ENCODE measurements at places on chromosomes 2 and 18.

- DNase-seq = no peak
Measured at GRCh38 chr2:223797811-223798721, 39.3 kb downstream of the AP1S3 start.

DNA sequence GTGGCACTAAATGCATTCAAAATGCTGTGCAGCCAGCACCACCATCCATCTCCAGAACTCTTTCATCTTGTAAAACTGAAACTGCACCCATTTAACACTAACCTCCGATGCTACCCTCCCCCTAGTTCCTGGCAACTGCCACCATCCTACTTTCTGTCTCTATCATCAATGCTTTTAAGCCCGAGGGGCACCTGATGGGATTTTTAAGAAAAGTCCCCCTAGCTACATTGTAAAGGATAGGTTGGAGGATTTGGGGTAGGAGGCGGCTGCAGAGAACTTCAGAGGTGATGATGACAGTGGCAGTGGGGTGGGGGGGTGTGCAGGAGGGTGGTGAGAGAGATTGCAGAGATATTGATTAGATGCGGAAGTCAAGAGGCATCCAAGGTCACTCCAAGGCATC is 10.8 kb upstream of the YWHAQ start:
- peak; percentile 86 for DNase-seq

DNA sequence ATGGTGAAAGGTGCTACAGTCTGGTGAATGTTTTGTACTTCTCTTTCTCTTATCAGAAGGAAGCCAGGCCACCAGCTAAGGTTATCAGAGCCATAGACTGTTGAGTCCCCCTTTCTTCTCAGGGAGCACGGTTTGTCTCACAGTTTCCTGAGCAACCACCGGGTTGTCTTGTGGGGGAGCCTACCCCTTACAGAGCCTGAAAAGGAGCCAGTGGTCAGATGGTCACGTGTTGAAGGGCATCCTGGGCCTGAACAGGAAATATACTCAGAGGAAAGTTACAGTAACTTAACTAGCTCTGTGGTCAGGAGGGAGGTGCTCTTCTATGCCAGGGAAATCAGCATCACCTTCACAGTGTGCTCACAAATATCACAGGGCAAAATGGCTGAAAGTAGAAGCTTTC is 11.6 kb downstream of the CD28 start:
- peak; percentile 92 for DNase-seq

DNA sequence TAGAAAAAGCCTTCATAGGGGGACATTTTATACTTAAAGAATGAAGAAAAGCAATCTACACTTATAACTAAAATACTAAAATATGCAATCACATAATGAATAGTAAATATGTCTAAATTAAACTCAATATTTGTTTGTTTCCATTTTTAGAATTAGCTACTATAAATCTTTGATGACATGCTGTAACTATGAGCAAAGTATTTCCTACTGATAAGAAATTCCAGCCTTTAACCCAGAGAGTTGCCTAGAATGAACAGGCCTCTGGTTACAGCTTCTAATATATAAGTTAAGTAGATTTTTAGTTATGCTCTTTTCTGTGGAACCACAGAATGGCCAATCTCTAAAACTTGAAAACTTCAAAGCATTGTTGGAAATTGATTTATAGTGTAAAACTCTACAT is 1465.6 kb upstream of the ZEB2 start:
- no peak for DNase-seq

GRCh38 chr2:225233234-225233633 is 166.3 kb upstream of the NYAP2 start:
- DNase-seq = no peak

DNA sequence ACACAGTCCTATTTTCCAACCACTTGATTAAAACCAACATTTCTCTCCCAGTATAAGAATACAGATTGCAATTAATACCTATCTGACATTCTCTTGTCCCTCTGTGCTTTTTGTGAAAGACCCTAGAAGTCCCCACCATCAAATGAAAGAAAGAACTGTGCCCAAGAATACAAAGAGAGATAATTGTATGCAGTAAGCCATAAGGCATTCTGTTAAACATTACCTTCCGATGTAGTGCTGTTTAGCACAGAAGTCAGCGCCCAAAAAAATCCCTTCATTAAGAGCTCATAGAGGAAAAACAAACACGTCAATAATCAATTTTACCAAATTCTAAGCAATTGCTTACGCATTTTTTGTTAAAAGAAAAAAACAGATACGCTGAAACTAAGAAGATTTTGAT is 41.1 kb downstream of the ZNF516 start:
- no peak for DNase-seq

DNA sequence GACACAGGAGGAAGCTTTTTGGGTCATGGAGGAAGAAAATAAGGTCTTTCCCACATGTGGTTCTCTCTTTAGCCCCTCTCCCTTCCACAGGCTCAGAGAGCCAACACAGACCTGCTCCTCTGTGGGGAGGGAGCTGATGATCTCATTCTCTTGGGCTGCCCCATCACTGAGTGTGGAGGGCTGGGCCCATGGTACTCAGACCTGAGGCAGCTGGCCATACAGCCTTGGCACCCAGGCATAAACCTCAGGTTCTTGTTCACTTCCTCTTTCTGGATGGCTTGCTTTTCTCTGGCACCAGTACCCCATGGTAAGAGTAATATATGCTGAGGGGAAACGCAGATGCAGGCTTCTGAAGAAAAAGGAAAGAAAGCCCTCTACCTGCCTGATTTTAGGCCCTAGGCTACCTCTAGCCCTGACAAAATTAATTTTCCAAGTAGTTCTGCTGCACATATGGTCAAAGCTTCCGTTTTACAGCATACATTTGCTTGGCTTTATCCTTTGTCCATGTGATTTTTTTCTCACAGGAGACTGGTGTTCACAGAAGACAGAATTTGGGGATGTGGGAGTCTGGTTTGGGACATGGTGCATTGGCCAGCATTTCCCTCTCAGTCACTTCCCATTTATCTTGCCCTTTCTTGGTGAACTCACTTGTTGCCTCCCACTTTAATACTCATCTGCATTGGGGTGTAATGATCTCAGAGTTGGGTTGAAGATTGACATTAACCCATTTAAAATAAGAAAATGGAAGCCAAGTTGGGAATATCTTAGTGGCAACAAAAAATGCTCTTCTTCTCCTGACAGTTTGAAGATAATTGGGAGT is 11.1 kb downstream of the DHRS9 start:
- DNase-seq = no peak

DNA sequence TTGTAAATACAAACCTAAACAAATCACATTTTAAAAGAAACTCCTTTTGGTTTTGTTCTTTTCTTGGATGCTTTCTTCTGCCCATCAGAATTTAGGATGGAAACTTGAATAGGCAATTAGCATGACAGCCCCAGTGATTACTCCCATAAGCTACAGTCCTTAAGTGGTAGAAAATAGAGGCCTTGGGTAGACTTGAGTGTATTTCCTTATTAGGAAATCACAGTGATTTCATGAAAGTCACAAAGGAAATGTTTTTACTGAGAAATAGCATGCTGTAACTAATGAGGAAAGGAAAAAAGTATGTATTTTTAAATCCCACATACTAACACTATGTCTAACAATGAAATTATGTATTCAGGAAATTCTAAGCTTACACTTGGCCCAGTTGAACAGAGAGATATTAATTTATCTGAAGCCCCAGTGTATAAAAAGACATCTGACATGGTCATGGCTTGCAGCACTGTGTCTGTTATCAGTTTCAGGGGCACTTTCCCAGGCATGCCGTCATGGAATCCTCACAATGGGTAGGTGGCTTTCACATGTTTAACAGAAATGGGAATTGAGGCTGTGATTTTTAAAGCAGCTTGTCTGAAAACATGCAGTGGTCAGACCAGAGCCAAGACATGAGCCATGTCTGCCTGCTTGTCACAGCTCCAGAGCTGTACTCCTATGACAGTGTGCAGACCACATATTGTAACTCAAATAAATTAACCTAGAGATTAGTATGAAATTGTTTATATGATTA is 79.7 kb upstream of the TRIB2 start:
- DNase-seq = no peak

DNA sequence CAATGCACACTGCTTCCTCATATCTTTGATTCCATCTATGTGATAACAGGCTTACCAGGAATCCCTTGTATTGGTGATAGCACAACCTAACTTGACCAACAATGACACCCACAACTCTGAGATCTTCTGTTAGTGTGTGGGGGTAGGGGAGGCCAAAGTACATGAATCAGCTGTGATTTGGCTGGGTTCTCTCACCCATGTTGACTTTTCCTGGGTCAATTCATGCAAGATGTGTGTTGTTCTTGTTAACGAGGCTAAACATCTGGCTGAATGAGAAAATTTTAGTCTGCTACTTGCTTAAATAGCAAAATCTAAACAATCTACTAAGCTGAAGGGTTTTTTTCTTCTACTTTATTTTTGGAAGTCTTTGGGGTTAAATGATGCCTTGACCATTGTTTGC is 341.2 kb upstream of the SLC14A2 start:
- no peak for DNase-seq
